ENCODE measurements at places on chromosomes 12 and 14.

DNA sequence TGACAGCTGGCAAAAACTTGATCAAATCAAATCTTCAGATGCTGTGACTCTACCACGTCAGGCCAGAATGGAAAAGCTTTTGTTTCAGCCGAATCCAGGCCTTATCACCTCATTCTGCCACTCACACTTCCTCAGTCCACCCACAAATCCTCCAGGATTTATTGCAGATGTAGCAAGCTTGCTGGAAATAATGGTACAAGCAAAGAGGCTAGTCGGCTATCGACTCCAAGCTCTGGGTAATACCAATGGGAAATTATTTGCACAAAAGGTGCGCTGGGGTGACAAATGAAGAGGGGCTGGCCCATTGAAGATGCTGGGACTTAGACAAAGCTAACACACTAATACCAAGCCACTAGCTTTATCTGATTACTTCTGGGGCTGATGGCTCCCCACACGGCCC, 250.5 kb downstream of the ASCL1 start:
- DNase-seq, result no peak

- peak; percentile 81 for DNase-seq
Measured at GRCh38 chr12:111685322-111685810, 390 bp downstream of the BRAP start.

DNA sequence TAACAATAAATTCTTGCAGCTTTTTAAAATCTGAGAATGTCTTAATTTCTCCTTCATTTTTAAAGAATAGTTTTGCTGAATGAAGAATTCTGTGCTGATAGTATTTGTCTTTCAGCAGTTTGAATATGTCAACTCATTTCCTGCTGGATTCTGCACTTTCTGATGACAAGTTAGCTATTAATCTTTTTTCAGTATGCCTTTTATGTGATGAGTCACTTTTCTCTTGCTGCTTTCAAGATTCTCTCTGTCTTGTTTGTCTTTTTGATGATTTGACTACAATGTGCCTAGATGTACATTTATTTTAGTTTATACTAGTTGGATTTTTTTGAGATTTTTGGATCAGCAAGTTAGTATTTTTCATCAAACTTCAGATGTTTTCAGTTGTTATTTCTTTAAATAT, 87.9 kb upstream of the AVPR1A start:
- DNase-seq, result no peak

DNA sequence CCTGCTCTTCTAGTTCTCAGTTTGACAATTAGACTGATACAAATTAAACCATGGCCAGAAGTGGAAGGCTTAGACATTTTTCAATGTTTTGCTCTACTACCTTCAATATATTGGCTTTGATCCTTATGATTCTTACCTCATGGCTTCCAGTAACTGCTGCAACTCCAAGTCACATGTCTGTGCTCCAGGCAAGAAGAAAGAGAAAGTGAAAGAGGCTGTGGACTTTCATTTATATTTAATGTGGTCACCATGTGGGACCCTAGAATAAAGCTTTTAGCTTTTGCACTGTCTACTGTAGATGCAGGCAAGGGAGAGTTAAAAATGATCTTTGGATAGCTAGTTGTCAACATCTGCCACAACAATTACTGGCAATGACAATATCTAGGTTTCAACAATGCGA, 214.3 kb upstream of the PDE3A start:
- DNase-seq, result no peak

DNA sequence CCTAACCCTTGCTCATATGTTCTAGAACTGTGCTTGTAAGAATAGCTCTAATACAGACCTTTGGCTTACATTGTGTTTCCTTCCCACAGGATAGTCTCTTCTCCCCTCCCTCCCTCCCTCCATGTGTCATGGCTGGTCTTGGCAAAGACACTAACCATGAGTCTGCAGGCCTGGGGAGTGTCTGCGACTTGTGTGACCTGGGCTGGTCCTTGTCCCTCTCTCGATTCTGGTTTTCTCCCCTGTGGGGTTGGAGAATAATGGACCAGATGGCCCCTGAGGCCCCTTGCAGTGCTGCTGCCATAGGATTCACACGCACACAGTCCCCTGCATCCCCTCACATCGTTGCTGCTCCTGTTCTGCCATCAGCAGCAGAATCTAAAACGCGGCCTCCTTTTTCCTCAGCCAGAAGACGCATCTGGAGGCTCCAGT, 30.3 kb downstream of the DEGS2 start:
- DNase-seq, result no peak

DNA sequence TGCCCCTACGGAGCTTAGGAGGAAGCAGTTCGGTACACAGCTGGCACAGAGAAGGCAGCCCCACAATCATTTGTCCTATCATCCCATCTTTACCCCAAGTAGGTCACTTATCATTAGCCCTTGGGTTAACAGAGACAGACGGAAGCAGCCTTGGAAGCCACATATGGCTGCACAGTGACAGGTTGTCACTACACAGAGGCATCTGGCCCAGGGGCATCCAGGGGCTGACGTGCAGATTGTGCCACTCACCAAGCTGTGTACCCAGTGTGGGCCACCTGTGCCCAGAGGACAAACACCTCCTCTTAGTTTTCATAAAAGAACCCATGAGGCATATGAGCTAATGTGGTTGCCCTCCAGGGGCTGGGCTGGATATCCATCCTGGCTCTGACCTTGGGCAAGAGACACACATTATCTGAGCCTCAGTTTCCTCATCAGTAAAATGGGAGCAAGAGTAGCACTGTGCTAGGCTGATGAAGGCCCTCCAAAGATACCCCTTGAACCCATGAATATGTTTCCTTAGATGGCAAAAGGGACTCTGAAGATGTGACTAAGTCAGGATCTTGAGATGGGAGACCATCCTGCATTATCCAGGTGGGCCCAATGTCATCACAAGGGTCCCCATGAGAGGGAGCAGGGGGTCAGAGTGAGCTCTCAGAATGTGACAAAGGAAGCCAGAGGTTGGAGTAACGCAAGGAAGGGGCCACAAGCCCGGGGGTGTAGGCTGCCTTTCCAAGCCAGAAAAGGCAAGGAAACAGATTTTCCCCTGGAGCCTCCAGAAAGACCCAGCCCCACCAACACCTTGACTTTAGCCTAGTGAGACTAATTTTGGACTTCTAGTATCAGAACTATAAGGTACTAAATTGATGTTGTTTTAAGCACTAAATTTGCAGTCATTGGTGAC, 64.6 kb downstream of the C14orf132 start:
- DNase-seq, result no peak

DNA sequence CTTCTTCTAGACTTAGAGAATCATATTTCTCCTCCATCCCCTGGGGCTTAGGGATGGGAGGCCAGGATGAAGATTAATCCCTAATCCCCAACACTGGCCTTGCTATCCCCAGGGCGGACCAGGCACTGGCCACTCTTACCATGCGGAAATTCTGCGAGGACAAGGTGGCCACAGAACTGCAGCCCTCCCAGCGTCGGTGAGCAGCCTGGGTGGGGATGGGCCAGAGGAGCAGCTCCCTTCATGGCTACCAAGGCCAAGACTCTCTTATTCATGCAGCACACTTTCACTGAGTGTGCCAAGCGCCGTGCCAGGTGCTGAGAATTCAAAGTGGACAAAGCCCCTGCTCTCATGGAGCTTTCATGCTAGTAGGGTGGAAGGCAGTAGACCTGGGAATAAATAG, 7.0 kb downstream of the TNS2 start:
- DNase-seq, result no peak

- DNase-seq, result no peak
Measured at GRCh38 chr14:65860956-65861611, 448.6 kb downstream of the FUT8 start.

DNA sequence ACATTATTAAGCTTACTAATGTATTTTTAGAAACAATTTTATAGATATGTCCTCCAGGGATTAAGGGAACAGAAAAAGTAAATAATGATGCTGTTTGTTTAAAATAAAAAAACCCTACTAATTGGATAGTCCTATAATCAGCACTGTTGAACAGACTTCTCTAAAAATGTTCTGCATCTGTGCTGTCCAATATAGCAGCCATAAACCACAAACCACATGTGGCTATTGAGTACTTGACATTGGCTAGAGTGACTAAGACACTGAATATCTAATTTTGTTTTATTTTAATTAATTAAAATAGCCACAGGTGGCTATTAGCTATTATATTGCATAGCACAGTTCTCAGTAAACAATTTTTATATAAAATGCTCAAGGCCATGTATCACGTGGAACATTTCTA, 210.4 kb downstream of the DPY19L2 start:
- DNase-seq, result no peak

DNA sequence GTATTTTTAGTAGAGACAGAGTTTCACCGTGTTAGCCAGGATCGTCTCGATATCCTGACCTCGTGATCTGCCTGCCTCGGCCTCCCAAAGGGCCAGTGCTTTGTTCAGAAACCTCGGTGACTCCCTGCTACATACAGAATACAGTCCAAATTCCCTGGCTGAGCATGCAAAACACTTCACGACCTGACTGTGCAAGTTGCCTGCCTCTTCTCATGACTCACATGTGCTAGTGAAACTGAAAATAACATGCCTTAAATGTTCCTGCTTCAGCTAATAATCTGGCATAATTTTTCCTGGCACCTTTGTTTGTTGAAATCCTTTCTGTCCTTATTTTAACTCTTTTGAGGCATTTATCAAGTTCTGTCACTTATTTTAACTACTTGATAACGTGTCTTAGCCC, 8.2 kb downstream of the DMAC2L start:
- DNase-seq, result peak; percentile 16

- DNase-seq, result no peak
Measured at GRCh38 chr12:124437121-124437520, 130.3 kb downstream of the NCOR2 start.

- no peak for DNase-seq
Measured at GRCh38 chr14:105069871-105070759, 4.9 kb upstream of the GPR132 start.

- DNase-seq, result no peak
Measured at GRCh38 chr14:54768501-54769129, 134.0 kb downstream of the GCH1 start.

GRCh38 chr12:132391326-132392041, 62.1 kb upstream of the GALNT9 start:
- no peak for DNase-seq

DNA sequence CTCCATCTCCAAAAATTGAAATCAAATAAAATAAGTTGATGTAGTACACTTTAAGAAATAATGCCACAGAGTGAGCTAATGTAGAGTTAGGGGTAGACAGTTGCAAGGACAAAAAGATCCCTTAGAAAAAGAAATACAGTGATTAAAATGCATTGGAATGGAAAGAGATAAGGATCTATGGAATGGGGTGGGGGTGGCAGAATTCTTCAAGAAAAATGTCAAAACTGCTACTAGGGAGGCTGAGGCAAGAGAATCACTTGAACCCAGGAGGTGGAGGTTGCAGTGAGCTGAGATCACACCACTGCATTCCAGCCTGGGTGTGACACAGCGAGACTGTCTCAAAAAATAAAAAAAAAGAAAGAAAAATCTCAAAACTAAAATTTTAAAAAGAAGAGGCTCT, 6.5 kb downstream of the OLR1 start:
- DNase-seq, result no peak

GRCh38 chr12:58647495-58647894, 272.8 kb downstream of the LRIG3 start:
- no peak for DNase-seq

DNA sequence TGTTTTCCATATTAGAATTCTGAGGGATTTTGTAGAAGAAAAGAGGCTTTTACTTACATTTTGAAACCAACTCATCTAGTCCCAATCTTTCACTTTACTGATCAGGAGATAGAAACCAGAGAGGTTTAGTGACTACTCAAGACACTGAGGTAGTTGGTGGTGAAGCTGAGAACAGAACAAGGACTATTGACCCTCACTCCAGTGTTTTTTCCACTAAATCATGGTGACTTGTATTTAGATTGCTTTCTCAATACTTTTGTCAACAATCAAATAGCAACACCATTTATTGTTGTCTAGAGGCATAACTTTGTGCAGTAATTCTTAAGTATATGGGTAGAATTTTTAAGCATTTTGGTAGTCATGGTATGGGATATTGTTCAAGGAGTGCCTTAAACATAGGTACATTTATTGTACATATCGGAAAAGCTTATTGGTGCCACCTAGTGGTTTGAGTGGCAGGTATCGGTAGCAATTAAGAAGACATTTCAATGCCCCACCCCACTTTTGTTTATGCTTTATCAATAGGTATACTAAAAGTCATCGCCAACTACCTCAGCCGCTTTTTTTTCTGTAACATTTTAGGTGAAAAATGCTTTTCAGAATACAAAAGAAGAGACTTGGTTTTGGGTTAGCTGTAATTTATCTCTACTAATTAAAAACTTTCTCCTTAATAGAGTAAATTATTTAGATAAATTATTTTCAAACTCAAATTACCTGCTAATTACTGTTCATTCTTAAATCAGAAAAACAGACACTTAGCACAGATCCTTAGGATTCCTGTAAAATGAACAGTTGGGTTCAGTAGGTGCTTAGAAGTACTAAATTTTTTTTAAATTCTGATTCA, 47.3 kb upstream of the PAWR start:
- DNase-seq, result peak; percentile 44

GRCh38 chr12:60035835-60036234, 440.0 kb downstream of the SLC16A7 start:
- DNase-seq, result no peak

DNA sequence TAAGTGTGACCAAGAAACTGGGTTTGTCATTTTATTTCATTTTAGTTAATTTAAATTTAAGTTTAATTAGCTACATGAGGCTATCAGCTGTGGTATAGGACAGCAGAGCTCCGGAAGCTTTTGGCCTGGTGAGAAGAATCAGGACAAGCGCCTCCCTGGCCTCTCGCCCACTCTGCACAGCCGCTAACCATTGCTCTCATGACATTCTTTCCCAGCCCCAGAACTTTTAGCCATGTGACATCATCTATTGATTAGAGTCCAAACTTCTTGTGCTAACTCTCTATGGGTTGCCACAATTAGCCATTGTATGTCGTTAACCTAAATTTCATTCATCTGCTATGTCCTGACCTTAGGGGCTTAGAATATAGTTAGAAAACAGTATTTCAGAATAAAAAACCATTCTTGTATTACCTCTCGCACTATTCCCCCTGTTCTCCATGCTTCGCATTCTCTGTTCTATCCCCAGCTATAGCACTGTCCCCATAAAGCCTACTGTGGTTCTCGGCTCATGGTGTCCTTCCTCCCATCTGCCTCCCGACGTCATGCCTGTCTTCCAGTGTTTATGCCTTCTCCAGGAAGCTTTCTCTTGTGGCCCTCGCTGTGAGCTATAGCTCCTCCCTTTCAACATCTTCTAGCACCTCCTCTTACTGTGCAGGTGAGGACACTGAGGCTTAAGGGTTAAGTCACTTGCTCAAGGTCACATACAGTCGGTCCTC, 23.5 kb downstream of the SSH1 start:
- DNase-seq, result no peak

DNA sequence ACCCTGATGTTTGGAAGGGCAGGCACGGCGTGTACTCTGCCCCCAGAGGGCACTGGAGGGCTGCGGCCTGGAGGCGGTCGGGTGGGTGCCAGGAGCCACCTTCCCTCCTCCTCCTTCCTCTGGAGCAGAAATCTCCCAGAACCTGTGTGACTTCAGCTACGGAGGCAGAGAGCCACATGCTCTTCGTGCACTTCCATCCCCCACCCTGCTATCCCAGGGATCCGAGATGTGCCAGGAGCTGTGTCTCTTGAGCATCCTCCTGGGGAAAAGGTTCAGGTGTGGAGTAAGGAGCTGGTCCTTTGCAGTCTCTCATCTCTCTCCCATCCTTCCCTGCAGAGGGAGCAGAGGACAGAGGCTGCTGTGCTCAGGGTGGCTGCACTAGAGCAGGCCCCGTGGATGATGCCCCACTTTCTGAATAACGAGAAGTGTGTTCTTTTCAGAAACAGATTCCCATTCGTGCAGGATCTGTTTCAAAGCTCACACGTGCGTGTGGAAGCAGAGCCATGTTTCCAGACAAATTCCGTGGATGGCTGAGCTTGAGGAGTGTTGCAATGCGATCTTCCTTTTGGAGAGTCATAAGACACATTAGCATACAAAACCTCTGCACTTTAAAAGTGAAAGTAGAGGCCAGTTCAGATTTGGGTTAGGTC, 162.9 kb downstream of the ADGRD1 start:
- DNase-seq, result no peak
